ENCODE measurements at places on chromosomes 4 and X.

DNA sequence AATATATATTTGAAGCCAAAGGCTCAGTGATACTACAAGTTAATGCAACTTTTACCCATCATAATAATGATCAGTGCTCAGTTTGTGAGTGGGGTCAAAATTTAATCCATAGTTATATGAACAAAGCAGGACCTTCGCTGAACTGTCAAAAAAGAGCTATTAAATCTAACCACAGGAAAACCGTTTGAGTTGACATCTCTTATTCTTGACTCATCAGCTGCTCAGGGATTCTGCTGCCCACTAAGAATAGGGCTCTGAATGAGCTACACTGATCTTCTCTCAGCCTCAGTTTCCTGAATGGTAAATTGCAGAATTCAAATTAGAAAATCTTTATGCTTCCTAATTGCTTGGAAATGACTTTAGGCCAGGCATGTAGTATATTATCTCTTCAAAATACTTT is 44.9 kb upstream of the NAP1L5 start:
- no peak for DNase-seq

DNA sequence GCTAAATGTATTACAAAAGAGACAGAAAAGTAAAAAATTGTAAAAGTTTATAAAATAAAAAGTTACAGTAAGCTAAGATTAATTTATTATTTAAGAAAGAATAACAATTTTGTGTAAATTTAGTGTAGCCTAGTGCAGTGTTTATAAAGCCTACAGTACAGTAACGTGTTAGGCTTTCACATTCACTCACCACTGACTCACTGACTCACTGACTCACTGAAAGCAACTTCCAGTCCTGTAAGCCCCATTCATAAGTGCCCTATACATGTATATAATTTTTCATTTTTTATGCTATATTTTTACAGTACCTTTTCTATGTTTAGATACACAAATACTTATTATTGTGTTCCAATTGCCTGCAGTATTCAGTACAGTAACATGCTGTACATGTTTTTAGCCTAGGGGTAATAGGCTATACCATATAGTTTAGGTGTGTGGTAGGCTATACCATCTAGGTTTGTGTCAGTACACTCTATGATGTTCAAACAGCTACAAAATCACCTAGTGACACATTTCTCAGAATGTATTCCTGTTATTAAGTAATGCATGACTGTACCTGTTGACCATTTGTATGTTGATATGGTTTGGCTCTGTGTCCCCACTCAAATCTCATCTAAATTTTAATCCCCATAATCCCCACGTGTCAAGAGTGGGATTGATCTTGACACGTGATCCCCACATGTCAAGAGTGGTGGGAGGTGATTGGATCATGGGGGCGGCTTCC is 57.9 kb downstream of the CFAP299 start:
- DNase-seq = no peak

- no peak for DNase-seq
Measured at GRCh38 chr4:107497054-107497453, 223.0 kb downstream of the PAPSS1 start.

DNA sequence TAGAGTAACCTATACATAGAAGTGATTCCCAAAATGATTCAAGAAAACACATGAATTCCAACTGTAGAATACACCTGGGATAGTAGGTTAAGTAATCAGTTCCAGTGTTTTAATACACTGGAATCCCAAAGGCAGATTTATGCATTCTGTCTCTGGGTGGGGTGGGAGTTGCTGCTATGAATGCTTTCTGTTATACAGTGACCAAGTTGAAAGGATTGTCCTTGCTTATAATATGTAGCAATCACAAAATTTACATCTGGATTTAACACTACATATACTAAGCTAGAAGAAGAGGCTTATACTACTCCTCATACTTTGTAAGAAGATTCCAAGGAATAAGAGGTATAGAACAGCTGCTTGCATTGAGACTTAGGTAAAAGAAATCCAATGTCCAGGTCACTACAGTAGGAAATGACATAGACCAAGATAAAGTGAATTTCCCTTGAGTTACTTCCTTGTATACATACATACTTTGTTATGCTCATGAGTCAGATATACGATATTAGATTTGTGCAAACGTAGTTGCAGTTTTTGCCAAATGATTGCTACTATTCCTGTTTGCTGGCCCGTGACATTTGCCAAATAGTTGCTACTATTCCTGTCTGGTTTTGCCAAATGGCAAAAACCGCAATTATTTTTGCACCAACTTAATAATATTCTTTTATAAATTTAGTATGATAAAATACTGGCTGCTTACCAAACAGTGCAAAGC is 210.5 kb upstream of the DIAPH2 start:
- DNase-seq = no peak
